CD4-positive, alpha-beta T cell treated with Interleukin-4 for 1 hour (primary cell): ENCODE measurements at places on chromosomes 16 and 17.

DNA sequence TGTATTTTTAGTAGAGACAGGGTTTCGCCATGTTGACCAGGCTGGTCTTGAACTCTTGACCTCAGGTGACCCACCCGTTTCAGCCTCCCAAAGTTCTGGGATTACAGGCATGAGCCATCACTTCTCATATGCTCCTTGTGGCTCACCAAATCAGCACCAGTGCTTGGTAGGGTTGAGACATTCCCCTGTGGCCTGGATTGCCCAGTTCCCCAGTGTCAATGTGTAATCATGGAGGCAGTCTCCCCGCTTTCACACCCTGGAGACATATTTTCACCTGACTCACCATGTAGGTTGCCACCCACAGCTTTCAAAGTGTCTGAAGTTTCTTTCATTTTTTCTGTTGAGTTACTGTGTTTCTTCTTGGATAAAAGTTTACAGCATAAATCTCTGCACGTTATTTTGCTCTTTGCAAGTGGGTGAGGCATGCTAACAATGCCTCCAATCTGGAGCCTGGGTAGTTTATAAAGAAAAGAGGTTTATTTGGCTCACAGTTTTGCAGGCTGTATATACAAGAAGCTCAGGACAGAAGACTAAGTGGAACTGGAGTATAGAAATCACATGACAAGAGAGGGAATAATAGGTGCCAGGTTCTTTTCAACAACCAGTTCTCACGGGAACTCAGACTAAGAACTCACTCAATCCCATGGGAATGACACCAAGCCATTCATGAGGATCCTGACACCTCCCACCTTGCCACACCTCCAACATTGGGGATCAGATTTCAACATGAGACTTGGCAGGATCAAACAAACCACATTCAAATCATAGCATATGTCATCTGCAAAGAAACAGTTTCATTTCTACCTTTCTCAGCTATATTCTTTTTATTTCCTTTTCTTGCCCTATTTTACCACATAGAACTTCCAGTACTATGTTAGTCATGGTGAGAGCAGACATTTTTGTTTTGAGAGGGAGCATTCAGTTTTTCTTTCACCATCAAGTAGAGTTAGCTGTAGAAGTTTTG lies 113.2 kb downstream of the PHKB start:
- DNase-seq, result no peak

- no peak for DNase-seq
Measured at GRCh38 chr17:70407506-70407905, 238.2 kb downstream of the KCNJ2 start.

DNA sequence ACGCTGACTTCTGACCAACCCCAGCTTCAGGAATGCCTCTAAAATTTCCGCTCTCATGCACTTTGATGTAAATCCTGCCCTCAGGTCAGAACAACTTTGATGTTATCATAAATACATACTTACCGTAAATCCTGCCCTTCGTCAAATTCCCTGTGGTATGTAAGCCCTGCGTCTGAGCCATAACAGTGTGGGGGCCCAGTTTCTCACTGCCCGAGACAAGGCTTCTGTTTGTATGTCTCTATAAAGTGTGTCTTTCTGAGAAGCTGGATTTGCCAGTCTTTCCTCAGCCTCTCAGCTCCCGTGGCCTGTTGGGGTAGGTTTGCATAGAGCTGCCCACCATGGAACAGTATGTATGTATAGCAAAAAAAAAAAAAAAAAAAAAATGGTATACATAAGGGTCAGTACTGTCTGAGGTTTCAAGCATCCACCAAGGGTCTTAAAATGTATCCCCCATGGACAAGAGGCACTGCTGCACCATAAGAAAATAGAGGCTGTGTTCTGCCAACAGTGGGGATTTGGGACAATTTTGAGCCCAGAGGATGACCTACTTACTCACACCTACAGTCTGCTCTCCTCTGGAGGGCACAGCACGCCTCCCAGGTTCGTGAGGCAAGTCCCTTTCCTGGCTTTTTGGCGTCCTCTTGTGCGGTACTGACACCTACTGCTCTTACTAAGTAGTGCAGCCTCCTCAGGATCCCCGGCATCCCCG lies 17.5 kb downstream of the PRMT7 start:
- DNase-seq, result peak; percentile 85

- no peak for DNase-seq
Measured at GRCh38 chr17:42682722-42683403, 532 bp downstream of the CNTNAP1 start.

DNA sequence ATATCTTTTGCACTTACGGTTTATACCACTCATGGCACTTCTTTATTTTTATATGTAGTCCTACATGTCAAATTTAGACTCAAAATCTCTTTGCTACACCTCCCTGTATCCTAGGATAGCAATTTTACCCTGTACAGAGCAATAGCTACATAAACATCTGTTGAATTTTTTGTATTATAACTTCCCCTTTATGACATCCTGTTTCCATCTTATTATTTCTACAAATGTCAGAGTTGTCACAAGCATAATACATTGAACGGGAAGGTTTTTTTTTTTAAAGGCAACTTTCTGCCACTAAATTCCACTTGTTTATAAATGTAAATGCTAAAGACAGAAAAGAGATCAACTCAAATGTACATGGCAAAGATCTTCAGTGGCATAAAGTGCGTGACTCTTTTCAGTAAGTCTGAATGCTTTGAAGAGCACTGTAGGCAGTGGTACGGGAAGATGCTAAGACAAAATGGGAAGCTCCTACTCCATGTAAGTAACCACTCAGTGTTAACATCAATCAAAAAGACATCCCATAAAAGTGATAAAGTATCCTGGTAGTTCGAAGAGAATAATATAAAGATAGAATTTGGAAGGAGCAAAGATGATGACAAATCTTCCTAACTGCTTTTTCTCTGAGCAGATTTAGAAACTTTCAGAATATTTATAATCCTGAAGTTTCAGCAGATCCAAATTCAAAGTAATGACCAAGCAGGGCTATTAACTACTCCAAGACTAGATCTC lies 26.8 kb downstream of the GNA13 start:
- DNase-seq, result no peak

DNA sequence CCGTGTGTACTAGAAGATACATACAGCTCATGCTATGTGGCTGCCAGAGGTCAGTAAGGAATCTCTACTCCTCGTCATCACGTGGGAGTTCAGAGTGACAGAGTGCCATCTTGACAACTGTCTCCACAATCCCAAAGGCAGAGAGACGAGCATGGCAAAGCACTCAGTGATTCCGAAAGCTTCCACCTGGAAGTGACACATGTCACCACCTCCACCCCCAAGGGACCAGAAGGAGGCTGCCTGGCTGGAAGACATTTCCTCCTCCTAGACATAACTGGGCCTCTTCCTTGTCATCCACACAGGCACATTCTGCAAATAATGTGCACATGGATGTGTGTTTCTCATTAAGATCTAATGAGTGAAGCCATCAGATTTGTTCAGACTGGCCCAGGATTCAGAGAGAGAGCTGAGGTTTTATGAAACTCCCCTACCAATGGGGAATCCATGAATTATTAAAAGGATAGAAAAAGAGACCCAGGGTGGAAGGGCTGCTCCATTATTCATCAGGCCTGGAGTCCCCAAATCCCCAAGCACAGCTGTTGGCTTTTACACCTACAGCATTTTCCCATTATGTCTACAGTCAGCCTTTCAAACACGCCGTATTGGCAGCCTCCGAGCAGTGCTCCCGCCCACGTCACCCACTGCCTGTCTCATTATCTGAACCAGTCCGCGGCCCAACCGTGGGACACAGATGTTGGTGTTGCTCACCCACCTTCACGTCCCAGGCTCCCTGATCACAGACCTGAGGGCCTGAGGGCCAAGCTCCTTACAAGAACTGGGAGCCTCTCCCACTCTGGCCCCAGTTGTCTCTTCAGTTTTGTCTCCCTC lies 3.3 kb upstream of the CACNG5 start:
- no peak for DNase-seq

DNA sequence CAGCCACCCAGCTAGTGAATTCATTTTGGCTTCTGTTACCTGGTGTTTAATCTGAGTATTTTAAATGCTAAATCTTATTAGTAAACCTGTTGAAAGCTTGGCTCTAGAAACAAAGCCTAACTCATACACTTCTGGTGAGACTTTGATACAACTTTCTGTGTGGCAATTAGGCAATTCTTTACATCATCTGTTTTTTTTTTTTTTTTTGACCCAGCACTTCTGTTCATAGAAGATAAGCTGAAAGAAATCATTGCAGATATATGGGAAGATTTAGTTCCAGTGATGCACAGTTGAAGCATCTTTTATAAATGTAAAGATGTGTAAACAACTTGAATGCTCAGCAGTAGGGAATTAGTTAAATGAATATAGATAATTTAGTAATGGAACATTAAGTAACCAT lies 21.7 kb upstream of the ABCC11 start:
- no peak for DNase-seq

DNA sequence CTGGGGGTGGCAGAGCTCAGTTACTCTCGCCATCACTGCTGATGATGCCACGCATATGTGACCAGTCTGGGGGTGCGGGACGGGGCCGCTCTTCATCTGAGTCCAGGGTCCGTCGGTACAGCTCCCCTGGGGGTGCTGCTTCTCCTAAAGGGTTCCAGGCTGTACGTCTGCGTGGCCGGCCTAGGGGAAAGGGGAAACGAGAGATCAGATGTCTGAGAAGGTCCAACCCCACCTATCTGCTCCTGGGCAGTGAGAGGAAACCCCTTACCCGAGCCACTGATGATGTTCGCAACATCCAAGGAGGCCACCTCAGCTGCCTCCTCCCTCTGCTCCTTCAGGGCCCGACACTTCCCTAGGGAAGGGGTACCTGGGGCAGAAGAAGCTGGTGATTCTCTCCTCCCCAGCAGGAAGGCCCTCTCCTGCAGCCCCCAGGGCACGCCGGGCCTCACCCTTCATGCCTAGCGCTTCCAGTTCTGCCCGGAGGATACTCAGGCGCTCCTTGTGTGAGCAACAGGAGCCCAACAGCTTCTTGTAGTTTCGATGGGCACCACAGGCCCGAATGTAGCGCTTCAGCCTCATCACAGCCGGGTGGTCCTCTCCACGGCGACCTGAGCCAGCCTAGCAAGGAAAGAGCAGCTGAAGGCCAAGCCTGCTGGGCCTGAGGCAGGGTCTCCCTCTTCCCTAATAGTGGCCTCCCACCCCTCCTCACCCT lies 2.1 kb downstream of the HIRIP3 start:
- no peak for DNase-seq

GRCh38 chr16:86353148-86353547 lies 157.2 kb upstream of the FOXF1 start:
- no peak for DNase-seq

- DNase-seq, result no peak
Measured at GRCh38 chr17:3730881-3731429, 7.3 kb downstream of the HASPIN start.

DNA sequence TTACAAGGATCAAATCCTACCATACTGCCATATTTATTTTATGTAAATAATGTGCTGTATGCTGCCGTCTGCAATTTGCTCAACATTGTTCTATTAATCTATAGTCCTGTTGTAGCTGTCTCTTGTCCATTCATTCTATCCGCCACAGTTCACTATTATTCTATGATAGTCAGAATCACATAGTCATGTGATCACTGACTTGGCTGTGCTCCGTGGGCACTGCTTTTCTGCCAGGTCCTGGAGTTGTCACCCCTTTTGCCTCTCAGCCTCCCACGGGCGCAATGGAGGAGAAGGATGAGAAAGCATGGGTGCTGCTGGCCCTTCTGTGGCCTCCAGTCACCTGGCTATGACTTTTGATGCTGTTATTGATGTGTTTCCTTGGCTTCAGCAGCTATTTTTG lies 37.3 kb upstream of the ANKFY1 start:
- no peak for DNase-seq

GRCh38 chr17:77409282-77410161 lies 268.8 kb downstream of the SEC14L1 start:
- DNase-seq, result peak; percentile 65

DNA sequence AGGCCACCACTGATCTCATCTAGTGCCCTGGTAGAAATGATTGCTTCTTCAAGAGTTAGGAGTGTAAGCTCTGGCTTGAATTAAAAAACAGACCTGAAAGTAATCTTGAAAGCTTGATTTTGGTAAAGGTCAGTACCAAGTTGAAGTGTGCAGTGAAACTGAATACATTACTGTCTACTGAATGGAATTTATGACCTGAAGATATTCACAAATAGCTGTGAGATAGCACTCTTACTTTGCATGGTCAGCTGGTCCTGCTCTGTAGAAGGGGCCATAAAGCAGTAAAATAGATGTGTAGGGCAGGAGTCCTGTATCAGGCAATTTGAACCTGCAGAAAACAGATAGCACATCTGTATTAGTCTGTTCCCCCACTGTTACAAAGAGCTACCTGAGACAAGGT lies 78.6 kb downstream of the MYH13 start:
- DNase-seq, result no peak

GRCh38 chr16:58713742-58714141 lies 20.4 kb downstream of the GOT2 start:
- no peak for DNase-seq

GRCh38 chr16:81671738-81672597 lies 107.1 kb upstream of the PLCG2 start:
- no peak for DNase-seq

GRCh38 chr17:75524269-75524969 lies 1.1 kb upstream of the LLGL2 start:
- no peak for DNase-seq

DNA sequence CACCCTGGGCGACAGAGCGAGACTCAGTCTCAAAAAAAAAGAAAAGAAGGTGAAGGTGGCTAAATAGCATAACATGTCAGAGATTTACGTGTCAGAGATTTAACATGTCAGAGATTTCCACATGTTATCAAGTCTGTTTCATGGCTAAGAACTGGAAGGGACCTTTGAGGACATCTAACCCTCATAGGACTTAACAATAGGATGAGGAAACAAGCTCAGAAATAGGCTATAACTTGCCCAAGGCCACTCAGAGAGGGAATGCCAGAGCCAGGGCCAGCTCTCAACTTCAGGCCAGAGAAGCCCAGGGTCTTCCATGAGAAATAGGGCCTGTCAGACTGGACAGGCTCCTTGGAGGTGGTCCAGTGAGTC lies 26.8 kb upstream of the ZNF629 start:
- no peak for DNase-seq

DNA sequence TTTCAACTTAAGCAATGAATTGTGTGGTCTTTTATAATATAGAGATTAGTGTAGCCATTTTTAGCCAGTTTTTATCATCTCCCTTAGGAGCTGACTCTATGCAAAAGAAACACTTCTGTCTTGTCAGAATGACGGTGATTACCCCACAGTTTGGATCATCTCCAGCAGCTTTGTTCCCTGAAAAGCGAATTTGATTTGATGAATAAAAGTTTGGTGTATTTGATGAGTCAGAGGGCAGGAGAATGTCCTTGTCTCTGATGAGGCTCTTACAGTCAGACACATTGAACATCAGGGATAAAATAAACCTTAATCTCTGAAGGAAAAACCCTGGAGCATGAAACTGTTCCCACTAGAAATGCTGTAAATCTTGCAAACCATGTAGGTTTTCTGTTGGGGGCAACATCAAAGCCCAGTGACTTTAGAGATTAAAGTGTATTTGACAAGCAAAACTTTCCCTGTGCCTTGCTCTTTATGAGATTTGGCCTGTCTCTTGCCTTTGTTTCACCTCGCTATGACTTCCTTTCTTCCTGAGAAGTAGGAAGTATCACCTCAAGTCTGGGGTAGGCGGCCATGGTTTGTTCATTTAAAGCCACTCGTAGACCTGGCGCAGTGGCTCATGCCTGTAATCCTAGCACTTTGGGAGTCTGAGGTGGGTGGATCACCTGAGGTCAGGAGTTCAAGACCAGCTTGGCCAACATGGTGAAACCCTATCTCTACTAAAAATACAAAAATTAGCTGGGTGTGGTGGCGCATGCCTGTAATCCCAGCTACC lies 209.3 kb downstream of the FTO start:
- peak; percentile 13 for DNase-seq
